Glomerular endothelial cell (primary cell): ENCODE measurements at places on chromosomes 3 and 15. TPM values are rescaled to one million over a fixed set of nuclear protein-coding genes. Genes with fewer than 3 reads are reported as not detected.

Gene GOLGA8O
- not detected in 2 replicates for total RNA-seq

Gene ATP10A
- 1.1 and 10.0 TPM in 2 replicates for total RNA-seq

DNA sequence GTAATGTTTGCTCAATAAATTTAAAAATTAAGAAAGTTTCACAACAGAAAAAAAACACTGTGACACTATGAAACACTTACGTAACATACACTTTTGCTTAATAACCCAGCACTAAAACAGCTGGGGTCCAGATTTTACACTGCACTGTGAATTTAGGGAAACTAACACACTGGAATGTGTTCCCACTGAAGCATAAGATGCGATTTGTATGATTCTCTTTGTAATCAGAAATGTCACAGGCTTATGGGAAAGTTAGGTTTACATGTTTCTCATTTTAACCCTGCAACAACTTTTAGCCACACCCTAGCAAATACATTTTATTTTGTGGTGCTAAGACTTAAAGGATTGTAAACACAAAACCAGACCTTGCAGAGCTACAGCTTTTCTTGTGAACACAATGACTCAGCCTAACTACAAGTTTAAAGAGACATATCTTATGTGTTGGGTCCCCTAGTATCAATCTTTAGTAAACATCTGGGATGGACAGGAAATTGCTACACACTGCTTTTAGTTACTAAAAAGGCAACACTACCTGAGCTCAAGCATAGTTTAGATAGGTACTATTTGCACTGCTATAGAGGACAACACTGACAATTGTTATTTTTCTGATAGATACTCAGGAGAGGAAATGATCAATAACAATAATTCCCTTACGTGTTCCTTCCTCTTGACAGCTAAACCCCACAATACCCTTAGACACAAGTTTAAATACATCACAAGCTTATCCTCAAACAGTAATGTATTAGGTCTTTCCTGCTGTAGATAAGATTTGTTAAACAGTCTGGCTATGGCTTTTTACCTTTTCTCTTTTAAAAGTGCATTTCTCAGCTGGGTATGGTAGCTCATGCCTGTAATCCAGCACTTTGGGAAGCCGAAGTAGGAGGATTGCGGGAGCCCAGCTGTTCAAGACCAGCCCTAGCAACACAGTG lies 3.8 kb downstream of the PLD1 start:
- no peak for DNase-seq

Gene STRA6
- 0.48 and 1.6 TPM in 2 replicates for total RNA-seq

Gene STAB1
- 277 and 404 TPM in 2 replicates for total RNA-seq

DNA sequence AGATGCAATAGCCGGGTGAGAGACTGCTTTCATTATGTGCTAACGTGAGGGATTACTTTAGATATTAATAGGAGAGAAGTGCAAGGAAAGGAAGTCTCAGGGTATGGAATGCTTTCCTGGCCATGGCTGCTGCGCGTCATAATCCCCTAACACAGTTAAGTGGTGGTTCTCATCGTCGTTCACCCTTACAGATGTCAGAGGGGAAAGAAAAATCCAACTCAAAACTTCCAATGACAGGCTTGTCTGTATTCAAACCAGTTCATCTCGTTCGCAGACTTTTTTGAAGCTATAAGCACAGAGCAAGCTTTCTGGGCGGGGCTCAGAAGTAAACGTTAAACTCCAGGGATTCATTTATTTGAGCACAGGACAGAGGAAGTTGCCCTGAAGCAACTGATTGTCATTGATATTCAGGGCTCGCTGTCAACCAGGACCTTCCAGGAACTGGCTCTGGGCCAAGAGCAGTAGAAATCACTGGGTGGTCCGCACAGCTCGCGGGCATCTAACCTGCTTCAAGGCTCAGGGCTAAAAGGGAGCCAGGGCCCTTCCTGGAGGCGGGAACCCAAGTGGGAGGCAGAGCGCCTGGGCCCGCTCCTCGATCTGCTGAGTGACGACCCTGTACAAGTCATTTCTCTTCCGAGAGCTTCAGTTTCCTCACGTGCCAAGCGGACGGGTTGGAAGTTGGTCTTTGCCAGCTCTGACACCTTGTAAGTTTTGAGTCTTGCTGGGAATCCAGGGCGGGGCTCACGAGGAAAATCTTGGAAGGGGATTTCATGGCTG lies 1.1 kb upstream of the LPP start:
- DNase-seq = no peak

DNA sequence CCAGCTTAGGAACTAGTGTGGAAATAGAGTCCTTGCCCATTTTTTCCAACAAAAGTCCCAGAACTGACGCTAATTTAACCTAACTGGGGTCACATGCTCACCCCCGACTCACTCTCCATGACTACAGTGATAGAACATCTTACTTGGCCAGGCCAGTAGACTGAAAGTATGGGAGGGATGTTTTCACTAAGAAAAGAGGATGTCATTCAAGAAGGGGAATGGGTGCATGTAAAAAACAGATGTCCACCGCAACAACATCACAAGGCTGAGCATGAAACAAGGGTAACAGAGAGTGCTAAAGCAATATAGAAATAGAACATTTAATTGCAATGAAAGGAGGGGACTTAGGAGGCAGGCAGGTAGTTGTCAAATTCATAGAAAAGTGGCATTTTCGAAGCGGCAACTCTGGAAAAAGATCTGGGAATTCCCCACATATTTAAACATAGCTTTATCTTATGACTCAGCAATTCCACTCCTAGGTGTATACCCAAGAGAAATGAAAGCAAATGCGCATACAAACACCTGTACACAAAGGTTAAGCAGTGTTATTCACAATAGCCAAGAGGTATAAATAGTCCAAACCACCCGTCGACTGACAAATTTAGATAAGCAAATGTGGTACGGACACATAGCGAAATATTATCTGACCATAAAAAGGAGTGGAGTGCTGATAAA lies 41.1 kb upstream of the UBE2E2 start:
- no peak for DNase-seq

Gene SCN5A
- 3.1 and 5.2 TPM in 2 replicates for total RNA-seq

DNA sequence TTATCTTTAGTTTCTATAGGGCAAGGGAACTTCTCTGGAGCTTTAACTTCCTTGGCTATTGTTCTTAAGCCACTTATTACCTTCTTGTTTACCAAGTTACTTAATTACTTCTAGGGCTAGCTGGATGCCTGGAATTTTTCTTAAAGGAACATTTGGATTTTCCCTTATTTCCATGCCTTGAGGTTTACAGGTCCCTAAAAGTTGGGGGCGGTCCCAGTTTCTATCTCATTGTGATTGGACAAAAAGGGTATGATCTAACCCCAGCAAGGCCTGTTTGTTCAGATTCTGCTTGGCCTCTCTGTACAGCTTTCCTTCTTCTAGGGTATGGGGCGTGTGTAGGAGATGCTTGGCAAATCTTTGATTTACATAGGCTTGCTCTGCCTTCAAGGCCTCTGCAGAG lies 17.4 kb downstream of the PDHB start:
- no peak for DNase-seq

GRCh38 chr3:51670053-51670822 lies 814 bp upstream of the TEX264 start:
- no peak for DNase-seq

- no peak for DNase-seq
Measured at GRCh38 chr15:82228750-82229149, 33.8 kb downstream of the EFL1 start.

- no peak for DNase-seq
Measured at GRCh38 chr15:31091481-31091880, 10.0 kb downstream of the TRPM1 start.

DNA sequence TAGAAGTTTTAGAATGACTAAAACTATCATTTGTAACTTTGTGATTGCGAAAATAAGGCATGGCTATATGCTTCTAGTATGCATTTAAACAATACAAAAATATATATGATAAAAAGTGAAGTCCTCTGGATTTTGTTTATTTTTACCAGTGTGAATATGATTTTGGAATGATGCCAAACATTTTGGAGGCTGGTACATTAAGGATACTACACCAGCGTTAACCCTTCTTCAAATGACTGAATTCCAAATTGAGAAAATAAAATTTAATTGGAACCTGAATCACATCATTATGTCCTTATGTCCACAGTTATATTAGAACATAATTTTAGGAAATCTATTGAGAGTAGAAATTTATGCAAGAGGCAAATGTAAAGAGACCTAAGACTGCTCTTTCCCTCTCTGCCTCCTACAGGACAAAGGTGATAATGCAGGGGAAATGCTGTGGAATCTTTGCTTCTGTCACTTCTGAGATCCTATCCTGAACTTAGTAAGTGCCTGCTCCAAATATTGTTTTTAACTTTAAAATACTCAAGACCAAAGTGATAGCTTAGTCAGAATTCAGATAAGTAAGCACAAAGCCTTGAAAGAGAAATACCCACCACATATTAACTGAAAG lies 121.1 kb upstream of the NANOGP8 start:
- no peak for DNase-seq

GRCh38 chr15:78715434-78715833 lies 74.4 kb upstream of the CHRNB4 start:
- DNase-seq = no peak
